ENCODE measurements at places on chromosomes 5 and 9.

- no peak for DNase-seq
These were observed 62.1 kb downstream of the DCP2 start for GRCh38 chr5:113038714-113039113.

DNA sequence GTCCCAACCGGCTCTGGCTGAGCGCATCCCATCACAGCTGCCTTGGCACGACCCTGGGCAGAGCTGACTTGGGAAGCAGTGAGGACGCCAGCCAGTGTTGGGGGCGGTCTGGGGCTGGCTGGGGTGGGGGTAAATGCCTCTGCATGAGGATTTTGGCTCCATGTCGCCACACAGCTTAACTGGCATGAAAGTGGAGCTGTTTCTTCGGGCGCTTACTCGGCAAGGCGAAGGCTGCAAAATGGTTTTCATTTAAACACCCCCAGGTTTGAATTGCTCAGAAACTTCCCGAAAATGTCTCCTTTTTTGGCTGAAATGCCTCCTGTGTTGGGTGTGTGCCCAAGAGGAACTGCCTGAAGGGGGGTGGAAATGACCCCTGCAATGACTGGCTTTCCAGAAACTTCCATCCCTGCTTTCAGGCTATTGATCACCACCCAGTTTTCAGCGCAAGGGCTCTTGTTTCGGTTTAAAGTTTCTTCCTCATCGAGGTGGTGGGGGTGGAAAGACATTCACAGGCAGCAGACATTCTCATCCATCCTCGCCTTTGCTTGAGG, 38.3 kb downstream of the PTGES start:
- no peak for DNase-seq

DNA sequence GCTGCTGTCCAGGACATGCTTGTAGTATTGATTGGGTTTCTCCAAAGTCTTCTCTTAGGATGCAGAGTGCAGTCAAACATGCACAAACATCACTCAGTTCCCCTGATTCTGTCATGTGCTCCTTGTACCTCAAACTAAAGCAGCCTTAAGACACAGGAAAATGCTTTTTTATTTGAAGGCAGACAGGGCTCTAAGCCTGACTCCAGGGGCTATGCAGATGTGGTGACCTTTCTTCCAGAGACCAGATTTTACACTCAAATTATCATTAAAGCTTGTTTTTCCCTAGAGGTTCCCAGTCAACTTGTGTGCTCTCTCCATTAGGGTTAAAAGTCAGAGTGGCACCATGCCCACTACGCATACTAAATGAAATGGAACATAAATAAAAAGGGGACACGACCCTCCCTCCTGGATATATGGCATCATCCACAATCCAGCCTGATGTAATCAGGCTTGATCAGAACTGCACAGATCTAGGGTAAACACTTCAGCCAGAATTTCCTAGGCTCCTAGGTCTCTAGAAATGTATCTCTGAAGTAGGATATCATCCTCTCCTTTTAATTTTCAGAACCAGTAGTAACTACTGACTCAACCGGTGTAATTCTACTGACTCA, 771.1 kb downstream of the NR2F1-AS1 start:
- DNase-seq: no peak

GRCh38 chr9:103755986-103756385, 338.1 kb upstream of the SMC2 start:
- DNase-seq: no peak

GRCh38 chr9:120544441-120544840, 35.5 kb downstream of the CDK5RAP2 start:
- no peak for DNase-seq

Measured in activated naive CD8-positive, alpha-beta T cell treated with anti-CD3 and anti-CD28 coated beads, Interleukin-2, amount 50 U/mL, for 24 hours (primary cell).